MCF 10A (cell line): ENCODE measurements at places on chromosomes 2 and 18. TPM values are rescaled to one million over a fixed set of nuclear protein-coding genes. Genes with fewer than 3 reads are reported as not detected.

GRCh38 chr2:10167316-10167715 is 44.8 kb downstream of the RRM2 start:
- H3K36me3 ChIP-seq = no peaks in the 10 kb centered on the region
- no peak for DNase-seq
- peaks cover 5% of the 10 kb centered on the region for H3K4me1 ChIP-seq
- H3K27me3 ChIP-seq = no peaks in the 10 kb centered on the region
- H3K4me3 ChIP-seq = no peak overlapping the region

DNA sequence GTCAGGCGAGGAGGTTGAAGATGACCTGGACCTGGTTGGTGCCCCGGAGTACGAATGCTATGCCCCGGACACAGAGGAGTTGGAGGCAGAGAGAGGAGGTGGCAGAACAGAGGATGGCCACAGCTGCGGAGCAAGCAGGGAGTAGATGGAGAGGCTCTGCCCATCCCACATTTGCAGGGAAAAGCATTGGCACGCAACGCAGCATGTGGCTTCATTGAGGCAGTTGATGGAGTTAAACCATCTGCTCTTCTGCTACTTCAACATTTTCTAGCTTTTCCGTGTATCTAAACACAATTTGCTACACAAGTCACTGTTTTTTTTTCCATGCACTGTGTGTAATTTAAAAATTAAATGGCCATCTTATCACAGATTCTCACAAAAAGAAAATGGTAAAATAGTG is 11.8 kb downstream of the RBFA start:
- no peaks in the 10 kb centered on the region for H3K27me3 ChIP-seq
- H3K36me3 ChIP-seq = peaks cover 42% of the 10 kb centered on the region
- no peak overlapping the region for H3K4me3 ChIP-seq
- no peak for DNase-seq
- H3K27ac ChIP-seq = no peak overlapping the region

LRATD1 gene
- total RNA-seq = 2.2 and 4.7 TPM in 2 replicates

- H3K4me1 ChIP-seq = peaks cover 5% of the 10 kb centered on the region
- no peak overlapping the region for H3K27ac ChIP-seq
- no peaks in the 10 kb centered on the region for H3K27me3 ChIP-seq
- no peak for DNase-seq
- H3K4me3 ChIP-seq = no peak overlapping the region
- peaks cover 4% of the 10 kb centered on the region for H3K36me3 ChIP-seq
Measured at GRCh38 chr2:191961556-191961955, 114.7 kb upstream of the CAVIN2 start.

DNA sequence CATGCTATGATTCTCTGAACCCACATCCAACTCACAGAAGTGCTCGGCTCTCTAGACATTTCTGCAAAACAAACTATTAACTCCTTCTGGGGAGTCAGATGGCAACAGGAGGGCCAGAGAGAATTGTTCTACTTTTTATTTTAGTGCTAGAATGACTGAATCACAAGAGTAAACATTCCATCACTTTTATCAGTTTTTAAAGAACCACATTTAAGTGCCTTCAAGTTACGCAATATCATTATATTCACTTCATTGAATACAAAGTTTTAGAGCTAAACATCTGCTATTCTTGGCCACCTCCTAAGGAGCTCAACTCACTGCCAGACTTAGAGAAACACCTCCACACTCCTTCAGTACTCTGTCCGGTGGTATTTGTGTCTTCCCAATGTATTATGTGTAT is 22.4 kb downstream of the B4GALT6 start:
- peaks cover 5% of the 10 kb centered on the region for H3K4me1 ChIP-seq
- H3K4me3 ChIP-seq = no peak overlapping the region
- DNase-seq = peak; percentile 24
- no peak overlapping the region for H3K27ac ChIP-seq
- no peaks in the 10 kb centered on the region for H3K27me3 ChIP-seq

DNA sequence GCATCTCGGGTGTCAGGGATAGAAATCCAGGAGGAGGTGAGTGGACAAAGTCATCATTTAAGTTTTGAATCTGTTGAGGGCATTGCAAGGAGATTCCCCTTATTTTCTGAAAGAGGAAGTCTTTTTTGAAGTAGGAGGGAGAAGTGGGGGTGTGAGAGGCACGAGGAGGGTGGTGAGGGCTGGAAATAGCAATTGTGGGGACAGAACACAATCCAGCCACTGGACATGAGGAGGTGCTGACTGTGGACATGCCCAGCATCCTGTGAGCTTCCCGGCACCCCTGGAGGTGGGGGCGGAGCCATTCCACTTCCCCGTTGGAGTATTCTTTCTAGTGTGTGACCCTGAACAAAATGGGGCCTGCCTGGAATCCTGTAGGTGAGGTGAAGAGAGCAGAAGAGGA is 310.7 kb upstream of the EPAS1 start:
- peaks cover 25% of the 10 kb centered on the region for H3K36me3 ChIP-seq
- no peaks in the 10 kb centered on the region for H3K27me3 ChIP-seq
- peaks cover 4% of the 10 kb centered on the region for H3K4me1 ChIP-seq
- no peak overlapping the region for H3K4me3 ChIP-seq
- no peak for DNase-seq

- peak; percentile 37 for DNase-seq
- no peaks in the 10 kb centered on the region for H3K27me3 ChIP-seq
Measured at GRCh38 chr18:12282442-12283039, 25.5 kb upstream of the TUBB6 start.

IL36A gene
- total RNA-seq = not detected in 2 replicates

DNA sequence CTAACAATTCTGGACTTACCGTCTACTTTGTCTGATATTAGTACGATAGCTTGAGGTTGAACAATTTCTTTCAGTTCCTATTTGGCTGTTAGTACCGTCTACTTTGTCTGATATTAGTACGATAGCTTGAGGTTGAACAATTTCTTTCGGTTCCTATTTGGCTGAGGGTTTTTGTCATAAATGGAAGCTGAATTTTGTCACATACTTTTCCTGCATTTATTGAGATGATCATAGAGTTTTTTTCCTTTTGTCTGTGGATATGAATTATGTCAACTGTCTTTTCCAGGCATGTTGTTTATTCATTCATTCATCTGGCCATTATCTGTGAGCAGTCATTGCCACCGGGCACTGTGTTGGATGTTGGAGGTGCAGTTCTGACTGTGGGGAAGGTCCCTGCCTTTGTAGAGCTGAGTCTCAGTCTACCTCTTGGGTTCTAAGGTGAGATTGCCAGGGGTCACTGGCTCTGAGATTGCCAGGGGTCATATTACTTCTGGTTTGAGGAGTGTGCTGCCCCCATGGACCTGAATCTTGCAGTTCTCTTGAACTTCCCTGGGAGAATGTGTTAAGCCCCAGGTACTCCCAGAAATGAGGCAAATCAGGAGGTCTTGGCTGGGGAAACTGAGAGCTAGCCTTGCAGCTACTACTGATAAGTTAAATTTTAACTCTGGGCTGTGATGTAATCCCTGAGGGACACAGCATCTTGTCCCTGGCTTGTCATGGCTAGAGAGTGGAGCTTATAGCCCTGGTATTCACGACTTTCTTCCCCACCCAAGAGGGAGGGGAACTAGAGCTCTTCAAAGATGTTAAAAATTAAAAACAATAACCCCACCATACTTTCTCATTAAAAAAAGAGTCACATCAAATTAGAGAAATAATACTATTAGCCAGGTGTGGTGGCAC is 89.1 kb upstream of the MBOAT2 start:
- no peak overlapping the region for H3K4me3 ChIP-seq
- H3K27me3 ChIP-seq = no peaks in the 10 kb centered on the region
- DNase-seq = no peak
- no peak overlapping the region for H3K27ac ChIP-seq

DNA sequence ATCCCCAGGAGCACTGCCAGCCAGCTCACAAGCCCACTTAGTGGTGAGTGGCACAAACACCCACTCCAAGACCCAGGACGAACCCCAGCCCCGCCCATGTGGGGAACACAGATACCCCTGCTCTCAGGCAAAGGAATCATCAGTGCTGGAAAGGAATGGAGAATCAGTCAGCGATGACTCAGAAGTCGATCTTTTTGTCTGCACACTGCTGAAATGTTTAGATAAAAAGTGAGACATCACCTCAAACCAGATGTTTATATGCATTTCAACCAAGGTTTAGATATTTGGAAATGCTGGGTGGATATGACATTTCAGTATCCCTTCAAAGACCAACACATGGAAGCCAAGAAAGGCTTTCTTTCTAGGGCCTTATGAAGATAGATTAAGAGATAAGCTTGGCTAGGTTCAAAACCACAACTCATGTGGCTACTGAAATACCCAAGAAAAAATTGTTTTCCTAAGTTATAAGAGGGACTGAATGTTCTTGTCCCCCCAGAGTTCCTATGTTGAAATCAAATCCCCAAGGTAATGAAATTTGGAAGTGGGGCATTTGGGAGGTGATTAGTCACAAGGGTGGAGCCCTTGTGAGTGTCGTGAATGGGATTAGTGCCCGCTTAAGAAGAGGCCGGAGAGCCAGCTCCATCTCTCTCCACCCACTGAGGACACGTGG is 43.7 kb downstream of the POU3F3 start:
- peak; percentile 89 for DNase-seq
- peaks cover 8% of the 10 kb centered on the region for H3K36me3 ChIP-seq
- H3K4me3 ChIP-seq = peak overlapping the region; percentile 77
- no peaks in the 10 kb centered on the region for H3K27me3 ChIP-seq
- peak overlapping the region; percentile 93 for H3K27ac ChIP-seq
- peaks cover 47% of the 10 kb centered on the region for H3K4me1 ChIP-seq

RFX8 gene
- total RNA-seq = not detected in 2 replicates

- DNase-seq = no peak
- peaks cover 15% of the 10 kb centered on the region for H3K4me1 ChIP-seq
- peaks cover 5% of the 10 kb centered on the region for H3K36me3 ChIP-seq
Measured at GRCh38 chr2:216119986-216120385, 10.8 kb downstream of the XRCC5 start.

GRCh38 chr2:12087175-12087574 is 340.7 kb downstream of the LPIN1 start:
- no peaks in the 10 kb centered on the region for H3K27me3 ChIP-seq
- H3K4me1 ChIP-seq = peaks cover 46% of the 10 kb centered on the region
- H3K36me3 ChIP-seq = no peaks in the 10 kb centered on the region

DNA sequence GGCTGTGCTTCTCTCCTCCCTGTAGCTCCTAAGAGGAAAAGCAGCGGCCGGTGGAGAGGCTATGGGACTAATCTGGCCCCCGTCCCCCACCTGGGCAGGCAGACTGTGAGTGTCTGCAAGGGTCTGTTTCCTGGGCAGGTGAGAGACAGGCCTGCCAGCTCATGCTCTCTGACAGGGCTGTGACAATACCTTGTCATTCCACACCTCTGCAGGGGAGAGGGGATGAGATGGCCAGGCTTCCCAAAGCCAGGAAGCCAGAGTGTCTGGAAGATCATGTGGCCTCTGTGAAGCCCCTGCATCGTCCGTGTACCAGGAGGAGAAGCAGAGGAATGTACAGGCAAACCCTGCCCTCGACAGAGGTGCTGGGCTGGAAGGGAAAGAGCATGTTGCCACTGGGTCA is 142.5 kb upstream of the GATA6 start:
- H3K36me3 ChIP-seq = peaks cover 5% of the 10 kb centered on the region
- no peak overlapping the region for H3K27ac ChIP-seq
- H3K4me1 ChIP-seq = peaks cover 5% of the 10 kb centered on the region
- no peaks in the 10 kb centered on the region for H3K27me3 ChIP-seq
- H3K4me3 ChIP-seq = no peak overlapping the region
- DNase-seq = no peak

CHRND gene
- total RNA-seq = not detected in 2 replicates

DNA sequence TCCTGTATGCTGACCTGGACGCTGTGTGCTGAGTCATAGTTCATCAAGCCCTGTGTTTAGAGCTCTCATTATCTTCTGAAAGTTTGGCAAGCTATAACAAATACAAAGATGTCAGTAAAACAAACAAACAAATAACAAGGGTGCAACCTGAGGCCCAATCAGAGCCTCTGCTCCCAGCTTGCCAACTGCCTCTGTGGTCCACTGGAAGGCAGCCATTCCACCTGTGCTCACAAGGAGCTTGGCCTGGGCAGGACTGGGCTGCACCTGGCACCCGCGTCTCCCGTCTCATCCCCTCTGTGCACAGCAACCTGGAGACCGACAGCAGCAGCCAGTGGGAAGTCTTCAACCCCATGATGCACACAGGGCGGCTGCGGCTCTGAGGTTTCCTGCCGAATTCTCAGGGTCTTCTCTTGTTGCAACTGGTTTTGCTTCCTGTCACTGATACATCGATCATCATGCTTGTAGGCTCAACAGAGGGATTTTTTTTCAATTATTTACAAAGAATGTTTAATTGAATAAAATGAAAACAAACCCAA is 97.8 kb downstream of the TMEM18 start:
- H3K36me3 ChIP-seq = no peaks in the 10 kb centered on the region
- peaks cover 9% of the 10 kb centered on the region for H3K4me1 ChIP-seq
- H3K27me3 ChIP-seq = no peaks in the 10 kb centered on the region

ERFE gene
- 14.5 and 18.1 TPM in 2 replicates for total RNA-seq

- no peak overlapping the region for H3K27ac ChIP-seq
- H3K27me3 ChIP-seq = peaks cover 85% of the 10 kb centered on the region
- H3K4me3 ChIP-seq = no peak overlapping the region
- DNase-seq = no peak
- no peaks in the 10 kb centered on the region for H3K36me3 ChIP-seq
Measured at GRCh38 chr2:172896661-172897081, 161.0 kb downstream of the RAPGEF4 start.

PCGF1 gene
- total RNA-seq = 37.5 and 41.6 TPM in 2 replicates

GRCh38 chr2:129491308-129491707 is 488.2 kb upstream of the RAB6C start:
- no peaks in the 10 kb centered on the region for H3K27me3 ChIP-seq
- H3K27ac ChIP-seq = no peak overlapping the region
- DNase-seq = no peak
- no peaks in the 10 kb centered on the region for H3K4me1 ChIP-seq
- H3K4me3 ChIP-seq = no peak overlapping the region
- no peaks in the 10 kb centered on the region for H3K36me3 ChIP-seq

- peak overlapping the region; percentile 92 for H3K27ac ChIP-seq
- H3K36me3 ChIP-seq = no peaks in the 10 kb centered on the region
- DNase-seq = peak; percentile 80
- peaks cover 58% of the 10 kb centered on the region for H3K4me1 ChIP-seq
- H3K27me3 ChIP-seq = no peaks in the 10 kb centered on the region
- H3K4me3 ChIP-seq = peak overlapping the region; percentile 63
Measured at GRCh38 chr18:62759704-62760402, 44.5 kb downstream of the PHLPP1 start.

DNA sequence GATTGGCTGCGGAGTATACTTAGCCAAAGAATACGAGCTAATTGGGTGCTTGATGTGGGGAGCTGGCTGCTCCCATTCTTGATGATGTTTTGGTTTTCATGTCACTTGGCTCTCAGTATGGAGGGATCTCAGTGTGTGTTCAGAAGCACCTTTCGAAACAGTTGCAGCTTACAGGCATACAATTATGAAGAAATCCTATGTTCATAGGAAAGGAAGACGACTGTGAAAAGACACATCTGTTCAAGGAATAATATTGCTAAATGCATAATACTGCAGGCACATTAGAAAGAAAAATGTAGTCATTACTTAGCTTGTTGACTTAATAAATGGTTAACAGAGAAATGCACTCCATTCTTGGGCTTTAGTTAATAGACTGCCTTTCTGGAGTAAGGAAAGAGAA is 4.1 kb downstream of the LRRC30 start:
- no peaks in the 10 kb centered on the region for H3K4me1 ChIP-seq
- no peak for DNase-seq
- H3K4me3 ChIP-seq = no peak overlapping the region
- peaks cover 57% of the 10 kb centered on the region for H3K27me3 ChIP-seq
- no peak overlapping the region for H3K27ac ChIP-seq
- H3K36me3 ChIP-seq = no peaks in the 10 kb centered on the region
